Stimulated activated CD4-positive, alpha-beta T cell treated with anti-CD3 and anti-CD28 coated beads, TNF-alpha, amount 100 ng/mL, for 1 hour (primary cell): ENCODE measurements at places on chromosomes 12 and 14.

DNA sequence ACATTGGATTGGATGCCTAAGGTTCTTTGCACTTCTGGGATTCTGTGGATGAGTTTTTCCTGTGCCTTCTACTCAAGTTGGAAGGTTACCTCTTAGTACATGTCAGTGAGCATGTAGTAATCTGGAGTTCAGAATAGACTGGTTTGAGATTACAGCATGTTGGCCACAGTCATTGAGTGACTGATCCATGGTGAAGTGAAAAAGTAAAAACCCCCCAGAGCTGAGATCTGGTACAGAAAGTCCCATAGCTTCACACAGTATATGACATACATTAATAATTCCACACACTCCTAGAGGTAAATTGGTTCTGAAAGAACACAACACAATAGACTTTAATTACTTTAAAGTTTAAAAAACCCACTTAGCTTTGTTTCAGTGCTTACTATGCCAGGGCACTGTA lies 11.9 kb upstream of the CCND2 start:
- no peak for DNase-seq

- DNase-seq, result no peak
Observed at GRCh38 chr12:90333424-90333823, 621.6 kb downstream of the CCER1 start.

GRCh38 chr14:68658943-68659931 lies 133.6 kb downstream of the ZFP36L1 start:
- no peak for DNase-seq

- DNase-seq, result no peak
Observed at GRCh38 chr12:28216016-28216415, 25.8 kb downstream of the CCDC91 start.

- DNase-seq, result no peak
Observed at GRCh38 chr12:116140529-116140928, 137.0 kb downstream of the MED13L start.

DNA sequence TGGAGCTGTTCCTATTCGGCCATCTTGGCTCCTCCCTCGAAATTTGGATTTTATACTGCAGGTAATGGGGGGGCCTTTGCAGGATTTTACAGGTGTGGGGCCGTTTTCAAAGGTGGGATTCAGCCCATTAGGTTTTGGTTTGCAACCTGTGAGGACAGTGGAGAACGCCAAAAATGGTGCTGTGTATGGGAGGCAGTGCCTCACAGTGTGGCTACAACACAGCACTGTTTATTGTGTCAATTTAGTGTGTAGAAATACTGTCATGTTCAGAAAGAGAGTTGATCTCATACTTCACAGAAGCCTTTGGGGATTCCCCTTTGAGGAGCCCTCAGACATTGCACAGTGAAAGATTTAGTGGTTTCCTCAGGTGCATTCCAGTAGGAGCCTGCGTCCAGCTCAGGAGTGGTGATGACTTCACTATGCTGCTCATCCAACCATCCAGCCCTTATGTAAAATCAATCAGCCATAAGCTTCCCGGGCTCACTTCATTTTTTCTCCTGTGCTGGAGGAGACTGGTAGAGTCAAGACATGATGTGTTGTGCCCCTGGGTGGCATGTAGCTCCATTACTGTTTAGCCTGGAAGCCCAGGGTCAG lies 92.7 kb upstream of the PRMT8 start:
- DNase-seq, result no peak

DNA sequence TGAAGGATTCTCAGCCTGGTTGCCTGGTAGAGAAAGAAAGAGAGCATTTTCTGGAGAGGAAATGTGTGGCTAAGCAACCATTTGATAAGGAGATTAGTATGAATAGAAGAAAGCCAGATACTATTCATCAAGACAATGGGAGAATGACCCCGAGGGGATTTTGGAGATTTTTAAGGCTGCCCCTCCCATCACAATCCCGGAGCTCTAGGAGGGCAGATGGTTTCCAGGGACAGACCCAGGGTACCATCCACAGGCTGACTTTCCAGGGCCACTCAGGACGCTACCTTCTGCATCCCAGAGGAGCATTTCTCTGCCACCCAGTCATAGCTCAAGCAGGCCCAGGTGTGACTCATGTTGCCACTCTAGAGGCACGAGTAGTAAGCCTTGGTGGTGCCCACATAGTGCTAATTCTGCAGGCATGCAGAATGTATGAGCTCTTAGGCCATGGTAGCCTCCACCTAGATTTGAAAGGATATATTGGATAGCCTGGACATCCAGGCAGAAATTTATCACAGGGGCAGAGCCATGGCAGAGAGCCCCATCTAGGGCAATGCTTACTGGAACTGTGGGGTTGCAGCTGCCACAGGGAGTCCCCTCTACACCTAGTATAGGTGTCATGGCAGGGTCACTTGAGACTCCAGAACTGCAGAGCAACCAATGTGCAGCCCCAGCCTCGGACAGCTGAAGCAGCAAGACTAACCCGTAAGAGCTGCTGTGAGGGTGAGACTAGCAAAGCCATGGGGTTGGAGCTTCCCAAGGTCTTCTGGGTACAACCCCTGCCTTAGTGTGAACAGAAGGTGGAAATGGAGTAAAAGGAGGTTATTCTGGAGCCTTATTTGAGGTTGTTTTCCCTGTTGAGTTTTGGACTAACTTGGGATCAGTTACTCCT lies 366.0 kb downstream of the ZFP36L1 start:
- DNase-seq, result no peak

- no peak for DNase-seq
Observed at GRCh38 chr14:52464175-52464574, 88.1 kb downstream of the TXNDC16 start.

GRCh38 chr12:123395236-123395635 lies 11.3 kb downstream of the KMT5A start:
- DNase-seq, result no peak

DNA sequence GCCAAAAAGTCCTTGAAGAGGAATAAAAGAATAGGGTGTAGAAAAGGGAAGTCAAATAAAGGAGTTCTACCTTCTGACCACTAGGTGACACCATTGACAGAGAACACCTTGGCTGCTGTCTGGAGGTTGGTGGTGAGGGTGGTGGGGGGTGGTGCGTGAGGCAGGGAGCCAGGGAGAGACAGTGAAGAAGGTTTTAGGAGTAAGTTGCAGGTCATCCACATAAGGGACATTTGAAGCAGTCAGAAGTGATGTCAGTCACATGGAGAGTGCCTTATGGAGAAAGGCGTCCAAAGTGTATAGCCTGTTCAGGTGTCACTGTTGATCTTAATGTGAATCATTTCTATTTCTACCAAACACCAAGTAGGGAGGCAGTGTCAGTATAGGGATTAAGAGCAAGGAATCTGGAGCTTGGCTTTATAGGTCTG lies 279.3 kb upstream of the DDHD1 start:
- no peak for DNase-seq

- no peak for DNase-seq
Observed at GRCh38 chr12:25785134-25785533, 173.3 kb upstream of the RASSF8 start.

GRCh38 chr12:40261937-40262336 lies 37.1 kb downstream of the LRRK2 start:
- no peak for DNase-seq

GRCh38 chr14:105014032-105014431 lies 6.9 kb downstream of the CDCA4 start:
- no peak for DNase-seq

GRCh38 chr14:75928690-75929181 lies 53.1 kb downstream of the TGFB3 start:
- no peak for DNase-seq

- no peak for DNase-seq
Observed at GRCh38 chr14:93136009-93136408, 20.3 kb upstream of the ITPK1 start.

DNA sequence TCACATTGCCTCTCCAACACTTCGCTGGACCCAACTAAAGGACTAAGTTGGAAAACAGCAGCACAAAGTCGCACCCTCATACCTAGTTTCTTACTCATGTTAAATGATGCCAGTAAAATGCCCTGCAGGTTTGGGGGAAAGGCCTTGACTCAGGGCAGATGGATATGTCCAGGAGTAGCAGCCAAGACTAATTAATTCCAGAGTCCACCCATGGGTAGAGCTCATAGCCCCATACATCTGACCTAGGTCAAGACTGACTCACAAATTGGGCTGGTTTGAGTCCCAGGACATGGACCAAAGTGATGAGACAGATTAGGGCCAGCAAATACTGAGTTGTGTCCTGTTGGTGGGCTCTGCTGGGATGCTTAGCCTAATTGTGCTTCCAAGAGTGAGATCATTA lies 224.0 kb upstream of the BTG1 start:
- DNase-seq, result no peak

GRCh38 chr12:54127538-54128259 lies 61.1 kb downstream of the SMUG1 start:
- DNase-seq, result no peak

DNA sequence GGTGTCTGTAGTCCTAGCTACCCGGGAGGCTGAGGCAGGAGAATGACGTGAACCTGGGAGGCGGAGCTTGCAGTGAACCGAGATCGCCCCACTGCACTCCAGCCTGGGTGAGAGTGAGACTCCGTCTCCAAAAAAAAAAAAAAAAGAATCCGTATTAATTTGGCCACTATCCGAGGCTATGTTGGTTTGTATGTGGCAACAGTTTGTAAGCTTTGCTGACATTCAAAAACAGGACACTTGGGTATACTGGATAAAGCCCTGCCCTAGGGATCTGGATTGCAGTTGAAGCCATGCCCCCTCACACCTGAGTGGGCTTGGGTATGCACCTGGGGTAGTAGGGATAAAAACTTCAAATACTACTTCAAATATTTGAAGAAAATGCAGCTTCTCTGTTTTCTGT lies 14.5 kb downstream of the IFNG-AS1 start:
- DNase-seq, result no peak

DNA sequence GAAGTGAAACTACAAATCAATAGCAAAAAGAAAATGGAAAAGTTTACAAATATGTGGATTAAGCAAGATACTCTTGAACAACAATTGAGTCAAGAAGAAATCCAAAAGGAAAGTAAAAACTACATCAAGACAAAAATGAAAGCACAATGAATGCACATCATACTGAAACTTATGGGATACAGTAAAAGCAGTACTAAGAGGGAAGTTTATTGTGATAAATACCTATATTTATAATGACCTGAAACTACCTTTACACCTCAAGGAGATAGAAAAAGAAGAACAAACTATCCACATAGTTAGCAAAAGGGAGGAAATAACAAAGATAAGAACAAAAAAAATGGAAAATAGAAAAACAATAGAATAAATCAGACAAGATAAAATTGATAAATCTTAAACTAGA lies 375.0 kb downstream of the TRHDE start:
- DNase-seq, result no peak

- no peak for DNase-seq
Observed at GRCh38 chr14:67191768-67192290, 2.6 kb downstream of the GARIN2 start.

DNA sequence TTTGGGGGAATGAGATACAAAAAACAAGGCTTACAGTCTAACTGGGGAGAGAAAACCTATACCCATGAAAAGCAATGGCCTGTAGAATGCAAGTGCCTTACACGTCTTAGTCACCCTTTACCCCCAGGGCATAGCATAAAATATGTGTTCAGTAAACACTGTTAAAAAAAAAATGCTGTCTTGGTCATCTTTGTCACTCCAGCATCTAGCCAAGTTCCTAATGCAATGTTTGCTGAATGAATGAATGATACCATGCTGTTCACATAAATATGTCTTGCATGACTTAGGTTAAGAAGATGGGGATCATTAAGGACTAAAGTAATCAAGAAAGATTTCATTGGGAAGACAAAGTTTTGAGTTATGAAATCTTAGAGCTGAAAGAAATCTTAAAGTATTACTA lies 38.5 kb downstream of the PPP2R5E start:
- DNase-seq, result no peak

DNA sequence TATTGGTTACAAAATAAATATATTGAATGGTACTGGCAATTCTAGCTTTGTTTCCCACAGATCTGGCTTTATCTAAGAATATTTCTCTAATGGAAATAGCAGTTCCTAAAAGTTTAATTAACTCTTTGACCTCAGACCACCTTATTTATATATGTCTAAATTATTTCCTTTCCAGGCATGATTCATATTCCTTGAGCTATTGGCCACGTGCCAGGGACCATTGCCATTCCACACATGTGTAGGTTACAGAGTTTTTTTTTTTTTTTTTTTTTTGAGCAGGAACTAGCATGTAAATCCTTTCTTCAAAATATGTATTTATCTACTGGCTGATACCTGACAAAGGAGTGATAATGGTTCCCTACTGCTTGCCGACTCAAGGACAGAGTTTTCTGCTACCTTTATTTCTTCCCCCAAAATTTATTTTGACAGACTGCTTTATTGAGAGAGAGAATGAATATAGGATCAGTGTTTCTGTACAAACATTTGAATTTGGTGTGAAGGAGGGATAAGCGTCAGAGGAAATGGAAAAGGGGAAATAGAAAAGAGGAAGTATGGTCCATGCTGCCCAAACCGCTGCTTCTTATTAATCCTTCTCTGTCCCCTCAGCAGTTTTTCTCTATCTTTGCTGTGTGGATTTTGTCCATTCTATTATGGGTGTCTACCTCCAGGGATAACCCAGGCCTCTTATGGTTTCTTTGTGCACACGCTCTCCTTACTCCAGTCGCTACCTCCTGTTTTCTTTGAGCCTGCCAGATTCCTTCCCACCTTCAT lies 36.4 kb downstream of the PDE3A start:
- no peak for DNase-seq

DNA sequence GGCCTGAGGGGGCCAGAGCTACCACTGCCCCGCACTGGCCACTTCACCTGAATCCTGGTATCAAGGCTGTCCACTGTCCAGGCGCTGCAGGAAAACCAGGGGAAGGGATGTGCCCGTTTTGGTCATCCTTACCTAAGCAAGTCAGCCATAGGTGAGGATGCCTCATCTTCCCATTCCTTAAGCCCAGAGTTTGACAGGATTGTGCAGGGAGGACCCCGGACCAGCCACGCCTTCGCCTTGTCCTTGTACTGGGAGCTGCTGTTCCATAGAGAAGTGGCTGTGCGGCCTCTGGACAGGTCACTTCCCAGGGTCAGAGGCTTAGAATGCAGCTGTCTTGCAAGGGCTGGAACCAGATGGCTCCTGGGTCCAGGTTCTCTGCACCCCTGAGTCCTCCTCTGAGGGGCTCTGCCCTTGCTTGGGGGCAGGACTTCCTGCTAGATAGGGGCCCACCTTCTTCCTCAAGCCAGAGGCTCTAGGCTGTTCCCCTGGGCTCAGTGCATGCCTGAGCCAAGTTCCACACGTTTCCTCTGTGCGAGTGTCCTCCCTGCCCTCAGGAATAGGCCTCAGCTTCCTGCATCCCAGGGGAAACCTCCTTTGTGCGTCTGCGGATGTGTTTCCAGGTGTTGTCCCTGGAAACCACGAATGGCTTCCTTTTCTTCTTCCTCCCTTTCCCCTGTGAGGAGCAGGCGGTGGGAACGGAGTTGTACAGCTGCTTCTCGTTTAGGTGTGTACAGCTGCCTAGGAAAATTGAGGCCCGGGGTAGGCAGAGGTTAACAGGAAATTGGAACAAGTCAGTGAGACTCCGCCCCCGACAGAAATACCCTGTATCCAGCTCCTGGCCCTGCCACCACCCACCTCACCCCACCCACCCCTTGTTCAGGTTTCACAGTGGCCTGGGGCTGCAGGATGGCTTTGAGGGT lies 54.3 kb upstream of the RIN3 start:
- DNase-seq, result no peak

DNA sequence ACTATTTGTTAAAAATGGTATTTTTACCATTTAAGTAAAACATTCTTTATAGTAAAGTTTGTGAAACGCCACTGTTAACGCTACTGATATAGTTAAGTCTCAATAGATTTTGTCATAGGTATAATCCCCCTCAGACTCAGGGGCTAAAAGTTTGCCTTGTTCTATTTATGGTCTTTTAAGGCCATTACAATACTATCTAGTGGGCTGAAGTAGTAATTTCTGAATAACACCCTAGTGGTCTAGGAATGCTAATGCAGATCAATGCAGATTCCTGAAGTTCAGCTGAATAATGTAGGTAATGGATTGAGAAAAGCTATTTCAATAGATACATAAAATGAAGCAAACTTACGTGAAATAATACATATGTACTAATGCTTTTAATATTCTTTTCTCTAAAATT lies 989.3 kb upstream of the NOVA1 start:
- DNase-seq, result no peak
